Activated naive CD4-positive, alpha-beta T cell (primary cell): ENCODE measurements at places on chromosomes 5 and 9.

DNA sequence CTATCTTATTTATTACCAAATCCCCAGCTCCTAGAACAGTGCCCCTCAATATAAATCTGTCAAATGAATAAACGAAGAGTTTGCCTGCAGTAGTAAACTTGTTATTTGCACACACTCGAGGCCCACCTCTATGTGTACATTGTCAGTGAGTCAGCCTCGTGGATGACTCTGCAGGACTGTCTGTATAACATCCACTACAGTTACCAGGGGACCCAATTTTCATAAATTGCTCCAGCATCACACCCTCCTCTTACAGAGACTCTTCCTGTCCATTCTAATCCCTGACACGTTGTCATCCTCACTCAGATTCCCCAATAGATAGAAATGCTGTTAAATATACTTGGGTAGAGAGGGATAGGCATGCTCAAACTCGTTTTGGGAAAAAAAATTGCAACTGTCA lies 478.5 kb downstream of the RAB3C start:
- no peak for DNase-seq

- DNase-seq, result no peak
These were observed 84.5 kb upstream of the SMIM23 start for GRCh38 chr5:171701100-171701541.

GRCh38 chr5:112548246-112548881 lies 129.3 kb upstream of the EPB41L4A start:
- DNase-seq, result no peak

GRCh38 chr9:110029956-110030480 lies 177.9 kb downstream of the C9orf152 start:
- DNase-seq, result no peak

DNA sequence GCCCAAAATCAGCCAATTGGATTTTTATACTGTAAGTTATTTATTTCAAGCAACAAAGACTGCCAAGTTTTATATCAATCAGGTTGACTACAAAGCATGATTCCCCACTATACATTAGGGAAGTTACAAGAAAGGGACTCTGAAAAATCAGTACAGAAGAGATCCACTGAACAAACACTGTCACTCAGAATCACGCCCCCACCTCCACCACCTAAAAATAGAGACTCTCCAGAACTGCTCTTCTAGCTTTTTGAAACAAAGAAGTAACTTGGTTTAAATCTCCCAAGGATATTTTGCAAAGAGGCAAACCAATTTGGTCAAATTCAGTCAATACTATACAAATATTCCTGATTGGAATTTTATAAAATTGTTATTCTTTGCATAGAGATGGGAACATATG lies 438.0 kb downstream of the HTR1A start:
- no peak for DNase-seq

DNA sequence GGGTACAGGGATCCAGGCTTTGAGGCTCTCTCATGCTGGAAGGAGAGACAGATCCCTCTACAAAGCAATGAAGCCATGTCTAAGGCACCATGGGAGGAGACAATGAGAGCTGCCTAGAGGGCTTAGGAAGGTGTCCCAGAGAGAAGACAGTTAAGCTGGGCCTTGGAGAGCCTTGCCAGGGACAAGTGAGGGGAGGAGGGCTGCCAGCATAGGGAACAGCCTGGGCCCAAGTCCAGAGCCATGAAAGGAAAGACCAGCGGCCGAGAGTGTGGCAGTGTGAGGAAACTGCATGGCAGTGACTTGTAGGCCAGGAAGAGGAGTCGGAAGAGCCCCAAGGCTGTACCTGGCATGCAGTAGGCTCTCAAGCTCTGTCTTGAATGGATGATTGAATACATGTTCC lies 88.5 kb downstream of the PSD2 start:
- no peak for DNase-seq

GRCh38 chr9:121344184-121344583 lies 25.9 kb downstream of the STOM start:
- no peak for DNase-seq

DNA sequence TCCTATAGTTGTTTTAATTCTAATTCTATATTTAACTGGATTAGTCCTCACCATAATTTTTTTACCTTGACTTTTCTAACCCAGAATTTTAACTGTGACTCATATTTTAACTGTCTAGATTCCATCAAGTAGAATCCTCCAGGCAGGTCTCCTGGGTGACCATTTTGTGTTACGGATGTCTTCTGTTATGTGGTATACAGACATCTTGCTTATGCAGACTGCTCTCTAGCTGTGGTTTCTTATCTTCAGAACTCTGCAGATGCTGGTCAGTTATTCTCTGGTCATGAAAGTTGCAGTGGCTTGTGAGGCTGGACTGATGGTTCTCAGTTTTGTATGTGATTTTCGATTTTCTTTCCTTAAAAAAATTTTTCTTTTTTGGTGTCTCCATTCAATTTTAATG lies 139.4 kb downstream of the ATG10 start:
- DNase-seq, result no peak

DNA sequence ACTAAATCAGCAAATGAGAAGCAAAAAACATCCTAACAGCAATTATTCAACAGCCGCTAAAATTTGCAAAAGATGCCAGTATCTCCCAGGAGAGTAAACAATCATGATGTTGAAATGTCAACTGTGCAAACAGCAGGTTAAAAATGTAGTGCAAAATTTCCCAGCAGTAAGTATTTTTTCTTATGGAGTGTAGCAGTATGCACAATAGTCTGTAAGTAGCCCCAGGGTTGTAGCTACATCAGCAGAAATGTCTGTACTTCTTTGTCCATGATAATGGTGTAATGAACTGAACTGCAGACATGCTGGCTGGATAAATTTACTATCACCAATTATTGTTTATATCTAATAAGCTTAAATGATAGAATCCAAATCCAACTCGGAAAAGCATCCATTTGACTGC lies 31.4 kb downstream of the GRIN3A start:
- no peak for DNase-seq

GRCh38 chr9:133369422-133369821 lies 6.4 kb downstream of the SURF4 start:
- DNase-seq, result no peak

DNA sequence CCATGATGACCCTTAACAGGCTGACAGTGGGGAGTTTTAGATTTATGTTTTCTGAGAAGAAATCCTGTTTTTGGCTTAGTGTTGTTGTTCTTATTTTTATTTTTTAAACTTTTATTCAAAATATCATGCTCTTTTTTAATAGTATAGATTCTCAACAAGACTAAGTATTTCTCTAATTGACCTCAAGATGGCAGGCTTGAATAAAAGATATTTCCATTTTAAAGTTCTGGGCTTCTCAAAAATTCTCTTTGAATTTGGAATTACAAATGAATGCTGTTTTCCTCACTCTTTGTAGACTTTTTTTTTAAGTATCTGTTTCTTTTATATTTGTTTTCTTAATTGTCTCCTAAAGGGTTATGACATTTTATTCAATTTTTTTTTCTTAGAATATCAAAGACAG lies 50.0 kb upstream of the SH3GL2 start:
- no peak for DNase-seq

- no peak for DNase-seq
These were observed 558.6 kb upstream of the SEMA6A start for GRCh38 chr5:117133198-117133597.

GRCh38 chr9:137301081-137301947 lies 757 bp downstream of the NRARP start:
- no peak for DNase-seq

DNA sequence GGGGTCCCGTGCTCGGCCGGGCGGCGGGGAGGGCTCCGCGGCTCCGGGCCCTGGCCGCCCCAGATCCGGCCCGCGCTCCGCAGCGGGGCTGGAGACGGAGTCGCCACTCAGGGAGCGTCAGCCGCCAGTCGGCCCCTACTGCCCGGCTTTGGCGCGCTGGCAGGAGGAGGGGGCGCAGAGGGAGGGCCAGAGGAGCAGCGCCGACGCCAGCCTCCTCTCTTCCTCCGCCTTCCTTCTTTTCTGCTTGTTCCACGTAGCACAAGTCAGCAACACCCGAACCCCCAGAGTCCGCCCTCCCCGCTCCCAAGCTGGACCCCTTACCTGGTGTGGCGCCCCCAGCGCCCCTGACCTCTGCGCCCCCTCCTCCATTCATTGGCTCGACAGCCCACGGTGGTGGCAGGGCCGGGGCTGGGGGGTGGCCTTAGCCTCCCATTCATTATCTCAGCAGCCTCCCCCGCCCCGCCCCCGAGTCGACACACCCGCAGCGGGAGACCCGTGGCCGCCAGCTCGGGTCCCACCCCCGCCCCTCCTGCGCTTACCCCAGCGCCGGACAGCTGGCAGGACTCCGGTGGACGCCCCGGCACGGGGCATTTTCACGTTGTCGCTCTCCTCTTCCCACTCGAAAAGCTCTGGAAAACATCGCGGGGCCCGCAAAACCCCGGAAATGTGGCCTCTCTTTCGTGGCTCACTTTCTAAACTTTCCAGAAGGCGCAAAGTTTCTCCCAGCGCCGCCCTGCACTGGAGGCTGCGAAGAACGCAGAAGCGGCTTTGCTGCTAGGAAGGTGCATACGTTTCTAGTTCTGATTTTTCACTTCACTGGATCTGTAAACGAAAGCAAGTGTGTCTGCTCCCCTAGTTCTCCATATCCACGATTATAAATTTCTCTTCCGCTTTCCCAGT lies at the start of gene LPAR1:
LPAR1 (minus strand) TSS at position 140 of the 900 bp plus-strand sequence. CDS start 66,353 bp downstream, outside the sequence.
- no peak for DNase-seq

DNA sequence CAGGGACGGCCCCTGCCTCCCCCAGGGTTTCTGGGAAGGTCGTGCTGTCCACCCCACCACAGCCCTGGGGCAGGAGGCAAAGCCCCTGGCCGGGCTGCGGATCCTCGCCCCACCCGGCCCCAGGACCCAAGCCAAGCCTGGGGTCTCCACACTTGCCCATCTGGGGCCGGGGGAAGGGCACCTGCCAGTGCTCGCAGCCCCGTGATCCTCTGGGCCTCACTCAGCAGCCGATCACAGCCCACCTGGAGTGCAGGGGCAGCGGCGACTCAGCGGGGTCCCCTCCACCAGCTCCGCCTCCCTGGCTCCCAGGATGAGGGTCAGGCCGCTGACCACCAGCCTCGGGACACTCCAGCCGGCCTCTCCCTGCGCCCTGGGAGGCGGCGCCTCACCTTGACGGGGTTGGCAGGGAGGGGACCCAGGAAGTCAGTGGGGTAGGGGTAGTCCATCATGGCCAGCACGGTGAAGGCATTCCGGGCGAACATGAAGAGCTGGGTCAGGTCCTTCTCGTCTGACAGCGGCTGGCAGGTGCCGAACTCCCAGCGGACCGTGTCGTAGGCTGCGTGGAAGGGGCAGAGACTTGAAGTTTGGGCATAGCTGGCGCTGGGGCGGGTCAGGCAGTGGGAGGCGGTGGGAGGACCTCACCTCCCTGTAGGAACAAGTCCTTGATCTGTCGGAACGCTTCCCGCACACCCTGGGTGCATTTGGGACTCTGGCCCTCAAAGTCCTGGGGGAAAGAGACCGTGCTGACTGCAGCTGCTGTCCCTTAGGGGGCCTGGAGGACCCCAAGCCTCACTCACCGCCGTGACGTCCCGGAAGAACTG lies 1.8 kb downstream of the DPP7 start:
- DNase-seq, result no peak

GRCh38 chr5:122612901-122613300 lies 162.0 kb upstream of the SNX2 start:
- DNase-seq, result no peak

GRCh38 chr5:32131604-32132003 lies 42.5 kb downstream of the GOLPH3 start:
- no peak for DNase-seq

DNA sequence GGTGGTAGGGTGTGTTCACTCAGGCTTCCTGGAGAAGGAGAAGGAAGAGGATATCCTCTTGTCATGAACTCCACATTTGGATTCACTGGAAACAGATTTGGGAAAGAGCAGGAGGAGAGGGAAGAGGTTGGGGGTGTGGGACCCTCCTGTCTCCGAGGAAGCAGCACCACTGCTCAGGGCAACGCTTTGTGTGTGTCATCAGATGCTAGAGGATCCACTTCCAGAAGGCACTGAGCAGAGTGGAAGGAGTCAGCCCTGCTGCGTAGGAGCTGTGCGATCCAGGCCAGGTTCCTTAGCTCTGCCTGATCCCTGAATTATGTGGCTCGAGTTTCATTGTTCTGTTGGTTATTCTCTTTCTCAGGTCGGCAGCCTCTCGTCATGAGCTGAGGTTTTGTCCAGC lies 37.3 kb upstream of the TJP2 start:
- no peak for DNase-seq

DNA sequence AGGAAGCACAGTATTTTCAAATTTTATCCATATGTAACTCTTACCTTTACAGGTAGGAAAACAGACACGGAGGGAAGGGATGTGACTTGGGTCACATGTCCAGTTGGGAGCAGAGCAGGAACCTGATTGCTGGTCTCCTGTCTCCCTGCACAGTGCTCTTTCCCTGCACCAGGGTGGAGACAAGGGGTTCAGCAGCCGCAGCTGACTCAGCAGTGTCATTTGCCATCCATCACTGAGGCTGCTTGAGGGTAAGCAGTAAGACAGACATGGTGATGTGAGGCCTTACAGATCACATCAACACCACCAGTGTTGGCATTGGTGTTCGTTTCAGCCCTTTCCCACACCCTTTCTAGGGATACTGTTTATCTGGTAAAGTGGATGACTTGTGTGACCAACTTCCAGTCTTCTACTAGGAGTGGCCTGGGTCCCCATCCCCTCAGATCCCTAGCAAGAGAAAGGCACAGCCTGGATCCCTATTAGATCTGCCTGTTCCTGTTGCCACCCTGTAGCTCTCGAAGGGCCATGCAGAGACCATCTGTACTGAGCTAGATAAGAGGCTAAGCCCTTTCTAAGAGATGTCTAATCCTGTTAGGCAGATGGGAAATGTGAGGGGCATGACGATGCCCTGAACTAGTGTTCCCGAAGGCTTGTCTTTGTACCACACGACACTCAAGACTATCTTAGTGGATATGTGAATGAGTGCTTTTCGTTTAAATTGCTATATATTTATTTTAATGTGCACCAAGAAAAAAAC lies 29.1 kb downstream of the FRMPD1 start:
- no peak for DNase-seq

DNA sequence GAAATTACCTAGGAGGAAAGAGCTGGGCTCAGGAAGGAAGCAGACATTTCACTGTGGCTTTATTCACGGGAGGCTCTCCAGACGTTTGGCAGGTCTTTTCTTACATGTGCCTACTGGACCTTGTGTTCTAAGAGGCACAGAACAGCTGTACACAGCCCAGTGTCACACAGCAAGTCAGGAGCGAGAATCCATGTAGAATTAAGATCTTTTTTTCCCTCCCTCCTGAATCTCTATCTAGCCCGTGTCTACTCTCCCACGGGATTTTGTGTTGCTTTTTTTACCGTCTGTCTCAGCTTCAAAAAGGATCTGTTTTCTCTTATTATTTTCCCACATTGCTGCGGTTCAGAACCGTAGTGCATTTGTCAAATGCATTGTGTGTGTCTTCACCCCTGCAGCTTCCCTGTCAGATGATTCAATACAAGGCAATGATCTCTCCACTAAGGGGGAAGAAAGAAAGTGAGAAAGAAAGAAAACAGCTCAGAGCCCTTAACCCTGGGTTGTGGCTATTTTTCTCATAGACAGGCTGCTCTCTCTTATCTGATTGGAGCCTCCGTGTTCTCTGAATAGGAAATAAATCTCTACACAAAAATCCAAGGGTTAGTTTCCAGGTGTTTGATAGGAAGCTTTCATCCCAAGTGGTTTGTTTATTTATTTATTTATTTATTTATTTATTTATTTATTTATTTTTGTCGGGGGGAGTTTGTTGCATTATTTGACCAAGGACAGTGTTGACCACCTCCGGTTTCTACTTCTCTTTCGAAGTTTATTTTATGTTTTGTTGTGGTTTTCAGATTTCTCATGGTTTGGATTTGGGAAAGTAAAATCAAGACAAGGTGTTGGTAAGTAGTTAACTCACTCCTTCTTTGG lies 191.0 kb downstream of the NTRK2 start:
- DNase-seq, result no peak
